ENCODE measurements at places on chromosomes 11 and 22.

DNA sequence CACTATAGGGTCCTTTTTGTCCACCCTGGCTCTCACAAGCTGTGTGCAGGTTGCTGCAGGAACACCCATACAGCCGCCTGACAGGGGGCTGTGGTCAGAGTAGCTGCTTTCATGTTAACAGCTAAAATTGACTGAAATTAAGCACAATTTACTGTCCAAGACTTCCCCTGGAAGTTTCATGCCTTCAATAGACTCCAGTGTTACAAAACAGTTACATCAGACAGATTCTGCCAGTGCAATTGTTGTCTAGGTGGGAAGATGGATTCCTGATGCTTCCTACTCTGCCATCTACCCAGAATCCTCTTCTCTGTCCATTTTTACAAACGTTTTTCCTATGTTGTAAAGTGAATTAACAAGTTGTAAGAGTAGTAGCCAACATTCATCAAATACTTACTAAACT is 5.3 kb upstream of the TSKU start:
- no peak for DNase-seq

- no peak for DNase-seq
Observed at GRCh38 chr11:74443071-74443864, 24.1 kb downstream of the KCNE3 start.

DNA sequence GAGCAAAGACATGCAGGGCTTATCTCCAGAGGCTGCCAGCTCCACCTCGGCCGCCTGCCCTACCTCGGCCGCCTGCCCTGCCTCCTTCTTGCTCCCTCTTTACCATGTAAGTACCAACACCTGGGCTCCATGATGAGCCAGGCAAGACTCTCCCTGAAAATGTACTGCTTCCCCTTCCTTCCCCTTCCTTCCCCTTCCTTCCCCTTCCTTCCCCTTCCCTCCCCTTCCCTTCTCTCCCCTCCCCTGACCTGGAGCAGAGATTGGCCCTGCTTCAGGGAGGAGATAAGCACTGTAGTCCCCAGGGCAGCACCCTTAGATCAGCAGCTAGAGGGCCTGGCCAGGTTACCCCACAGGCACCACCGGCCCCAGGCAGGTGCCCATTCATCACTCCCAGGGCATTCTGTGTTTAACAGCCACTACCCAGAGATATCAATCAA is 25.4 kb upstream of the ADORA2A start:
- DNase-seq: no peak

GRCh38 chr22:44254811-44255210 is 57.9 kb downstream of the SHISAL1 start:
- DNase-seq: no peak

GRCh38 chr11:78224906-78225420 is 36.2 kb downstream of the USP35 start:
- no peak for DNase-seq

- no peak for DNase-seq
Observed at GRCh38 chr11:45078236-45079074, 68.0 kb upstream of the PRDM11 start.

DNA sequence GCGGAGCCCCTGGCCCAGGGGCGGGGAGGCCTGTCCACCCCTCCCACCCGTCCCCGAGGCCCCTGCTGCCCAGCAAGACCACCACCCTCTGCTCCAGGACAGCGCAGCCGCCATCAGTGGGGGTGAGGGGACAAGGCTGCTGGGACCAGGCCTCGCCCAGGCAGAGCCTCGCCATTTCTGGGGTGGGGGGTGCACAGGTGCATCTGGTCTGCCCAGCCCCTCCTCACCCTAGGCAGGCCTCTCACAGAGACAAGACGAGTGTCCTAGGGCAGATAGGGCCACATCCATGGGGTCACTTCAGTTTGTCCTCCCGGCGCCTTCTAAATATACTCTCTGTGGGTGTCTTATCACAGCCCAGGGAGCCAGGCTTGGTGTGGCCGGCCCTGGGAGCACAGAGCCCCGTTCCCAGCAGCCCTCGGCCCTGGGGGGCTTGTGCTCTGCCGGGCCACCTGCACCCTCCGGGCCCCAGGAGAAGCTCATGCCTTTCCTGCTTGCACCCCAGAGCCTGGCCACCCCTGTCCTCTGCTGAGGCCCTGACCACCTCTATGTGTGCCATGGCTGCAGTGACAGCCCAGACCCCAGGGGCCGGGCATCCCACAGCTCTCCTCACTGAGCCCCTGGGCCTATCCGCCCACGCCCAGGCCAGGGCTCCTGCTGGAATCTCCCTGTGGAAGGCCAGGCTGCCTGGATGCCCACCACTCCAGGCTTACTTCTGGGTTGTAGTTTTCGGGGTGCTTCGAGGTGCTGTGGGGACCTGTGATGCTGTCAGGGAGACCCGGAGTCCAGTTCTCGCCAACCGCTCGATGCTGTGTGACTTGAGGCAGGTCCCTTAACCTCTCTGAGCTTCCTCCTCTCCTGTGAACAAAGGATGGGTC is 70.8 kb downstream of the KCNQ1 start:
- no peak for DNase-seq

DNA sequence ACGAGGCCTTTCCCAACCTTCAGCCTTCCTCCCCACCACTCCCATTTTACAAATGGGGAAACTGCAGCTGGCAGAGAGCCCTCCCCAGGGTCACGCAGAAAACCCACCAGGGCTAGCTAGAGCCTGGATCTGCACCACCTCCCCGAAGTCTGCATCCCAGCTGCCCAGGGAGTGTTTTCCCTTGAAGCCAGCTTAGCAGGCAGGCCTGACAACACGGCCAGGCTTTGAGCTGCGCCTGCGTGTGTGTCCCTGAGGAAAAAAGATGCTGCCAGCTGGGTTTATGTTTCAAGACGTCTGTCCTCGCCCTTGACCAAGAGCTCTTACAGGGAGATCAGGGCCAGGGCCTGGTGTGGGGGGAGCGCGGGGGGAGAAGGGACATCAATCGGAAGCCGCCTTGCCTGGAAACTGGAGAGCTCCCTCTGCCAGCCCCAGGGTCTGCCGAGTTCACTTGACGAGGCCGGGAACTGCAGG is 20.3 kb downstream of the WNT11 start:
- no peak for DNase-seq

GRCh38 chr22:24025475-24025874 is 14.4 kb downstream of the CABIN1 start:
- no peak for DNase-seq

DNA sequence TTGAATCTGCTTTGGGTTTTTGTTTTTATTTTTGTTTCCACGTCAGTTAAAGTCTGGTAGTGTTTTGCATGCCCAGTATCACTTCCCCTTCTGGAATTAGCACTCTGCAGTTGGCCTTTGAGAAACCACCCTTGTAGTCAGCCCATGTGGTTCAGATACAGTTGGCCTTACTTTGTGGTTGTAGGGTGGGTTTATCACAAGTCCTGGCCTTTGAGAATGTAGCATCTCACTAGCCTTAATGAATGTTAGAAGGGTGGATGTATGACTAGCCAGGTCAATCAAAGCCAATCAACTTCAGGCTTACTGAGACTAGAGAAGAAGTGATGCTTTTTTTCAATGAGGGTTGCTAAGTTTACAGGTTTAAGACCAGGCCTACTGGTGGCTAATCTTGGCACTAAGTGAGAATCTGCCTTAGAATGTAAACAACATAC is 19.8 kb downstream of the ARL14EP start:
- DNase-seq: no peak

DNA sequence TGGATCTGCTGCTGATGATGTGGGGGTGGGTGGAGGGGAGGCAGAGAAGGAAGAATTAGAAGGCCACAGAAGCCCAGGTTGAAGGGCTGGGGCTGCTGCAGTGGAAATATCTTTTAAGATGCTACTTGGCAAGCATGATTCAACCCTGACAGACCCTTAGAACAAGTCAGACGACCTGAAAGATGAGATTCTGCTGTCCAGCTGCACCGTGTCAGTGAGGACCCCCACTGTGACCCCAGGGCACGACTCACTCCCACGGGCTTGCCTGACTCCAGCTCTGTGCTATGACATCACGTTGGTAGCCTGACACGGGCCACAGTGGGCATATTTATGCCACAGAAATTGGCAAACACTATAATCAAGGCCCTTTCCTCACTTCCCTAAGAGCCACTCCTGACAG is 36.0 kb downstream of the LRFN4 start:
- no peak for DNase-seq

GRCh38 chr11:2400762-2401435 is 349 bp downstream of the TSSC4 start:
- DNase-seq: no peak

GRCh38 chr11:20011307-20011951 is 148.8 kb downstream of the DBX1 start:
- DNase-seq: no peak

DNA sequence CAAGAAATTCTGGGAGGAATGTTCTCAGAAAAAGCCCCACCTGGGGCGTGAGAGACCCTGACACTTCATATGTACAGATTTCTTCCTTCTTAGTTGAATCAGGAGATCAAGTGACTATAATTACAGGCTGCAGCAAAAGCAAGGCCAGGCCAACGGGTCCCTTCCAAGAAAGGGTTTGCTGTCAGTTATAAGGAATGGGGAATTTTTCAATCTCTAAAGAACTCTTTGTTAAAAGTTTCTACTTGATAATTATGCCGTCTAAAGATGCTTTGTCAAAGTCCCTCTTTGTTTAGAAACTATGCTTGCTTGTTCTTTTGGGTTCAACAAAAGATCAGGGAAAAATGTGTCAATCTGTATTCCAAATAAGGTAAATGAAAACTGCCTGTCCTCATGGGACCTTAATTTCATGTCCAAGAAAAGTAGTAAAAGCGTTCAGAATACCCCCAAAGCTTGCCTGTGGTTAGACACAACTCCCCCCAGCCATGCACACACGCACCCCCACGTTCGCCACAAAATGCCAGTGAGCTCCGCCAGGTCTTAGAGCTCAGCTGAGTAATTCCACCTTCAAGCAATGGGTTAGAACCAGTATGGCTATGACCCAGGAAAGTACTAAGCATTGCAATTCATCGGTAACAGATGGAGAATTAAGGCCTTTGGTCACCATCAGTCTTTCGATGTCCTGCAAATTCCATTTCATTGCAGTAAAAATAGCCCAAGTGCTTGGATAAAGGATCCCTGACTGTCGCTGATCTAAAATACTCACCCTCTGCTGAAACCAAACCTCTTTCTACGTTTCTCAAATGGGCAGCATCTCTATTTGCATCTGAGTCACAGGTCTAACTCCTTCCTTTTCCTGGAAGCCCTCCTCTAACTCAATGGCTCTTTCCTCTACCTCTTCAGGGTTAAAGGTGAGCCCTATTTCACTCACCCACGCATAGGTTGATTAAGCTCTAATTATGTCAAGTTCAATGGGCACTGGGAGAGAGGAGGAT is 419.2 kb upstream of the SYN3 start:
- DNase-seq: no peak
